CD4-positive, alpha-beta T cell treated with Interleukin-6 for 4 hours (primary cell): ENCODE measurements at places on chromosomes 6 and 20.

DNA sequence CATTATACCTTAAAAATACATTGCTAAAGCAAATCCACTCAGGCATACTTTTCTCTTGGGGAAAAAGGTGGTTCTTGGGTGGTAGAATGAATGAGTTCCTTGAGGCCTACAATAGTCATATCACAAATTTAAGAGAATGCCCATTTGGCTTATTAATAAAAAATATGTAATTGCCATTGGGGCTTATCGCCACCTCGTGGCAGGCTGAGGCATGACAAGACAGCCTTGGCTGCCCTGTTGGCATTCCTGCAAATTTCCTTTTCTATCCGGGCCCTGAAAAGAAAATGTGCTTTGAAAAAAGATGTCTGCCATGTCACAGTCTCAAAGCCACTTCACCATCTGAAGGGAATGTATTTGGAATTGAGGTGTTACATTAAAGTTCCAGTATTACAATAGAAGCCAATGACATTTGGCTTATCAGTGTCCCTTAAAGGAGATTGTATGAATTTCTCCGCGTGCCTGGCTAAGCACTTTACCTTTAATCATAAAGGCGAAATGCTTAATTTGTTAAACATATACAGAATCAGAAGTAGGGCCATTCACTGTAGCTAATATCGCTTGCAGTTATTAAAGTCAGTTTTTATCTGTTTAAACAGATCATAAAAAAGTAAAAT is 188.3 kb upstream of the ZFP64 start:
- peak; percentile 52 for DNase-seq

- no peak for DNase-seq
These were observed 112.0 kb upstream of the PDE10A start for GRCh38 chr6:165774903-165775601.

- no peak for DNase-seq
These were observed 7.4 kb downstream of the TMEM14C start for GRCh38 chr6:10730254-10730653.

DNA sequence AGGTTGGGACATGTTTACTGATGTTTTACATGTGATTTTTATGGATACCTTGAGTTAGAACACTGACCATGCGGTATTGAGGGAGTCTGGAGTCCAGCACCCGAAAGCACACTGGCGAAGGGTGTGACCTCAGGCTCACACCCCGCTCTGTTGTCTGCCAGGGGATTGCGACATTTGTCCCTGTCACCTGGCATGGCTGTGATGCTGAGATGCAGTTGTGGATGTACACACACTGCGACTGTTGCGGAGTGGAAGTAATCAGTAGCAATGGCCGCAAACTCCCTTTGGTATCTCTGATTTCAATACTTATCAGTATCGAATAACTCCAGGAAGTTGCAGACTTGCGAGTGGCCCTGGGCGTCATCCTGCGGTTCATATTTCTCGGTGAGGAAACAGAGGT is 43.2 kb downstream of the CDH4 start:
- no peak for DNase-seq

DNA sequence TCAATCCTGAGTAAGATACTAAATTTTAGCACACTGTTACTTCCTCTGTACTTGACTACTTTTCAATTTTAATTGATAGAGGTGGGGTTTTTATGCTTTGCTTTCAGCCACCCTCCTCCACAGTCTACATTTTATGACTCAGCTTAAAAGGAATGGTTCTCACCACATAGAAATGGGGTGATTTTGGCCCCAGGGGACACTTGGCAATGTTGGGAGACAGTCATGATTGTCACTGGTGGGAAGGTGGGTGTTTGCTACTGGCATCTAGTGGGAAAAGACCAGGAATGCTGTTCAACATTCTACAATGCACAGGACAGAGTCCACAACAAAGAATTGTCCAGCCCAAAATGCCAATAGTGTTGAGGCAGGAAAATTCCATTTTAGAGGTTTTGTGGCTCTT is 71.3 kb downstream of the PCSK2 start:
- no peak for DNase-seq

GRCh38 chr20:48826069-48826468 is 1.7 kb downstream of the PREX1 start:
- no peak for DNase-seq

DNA sequence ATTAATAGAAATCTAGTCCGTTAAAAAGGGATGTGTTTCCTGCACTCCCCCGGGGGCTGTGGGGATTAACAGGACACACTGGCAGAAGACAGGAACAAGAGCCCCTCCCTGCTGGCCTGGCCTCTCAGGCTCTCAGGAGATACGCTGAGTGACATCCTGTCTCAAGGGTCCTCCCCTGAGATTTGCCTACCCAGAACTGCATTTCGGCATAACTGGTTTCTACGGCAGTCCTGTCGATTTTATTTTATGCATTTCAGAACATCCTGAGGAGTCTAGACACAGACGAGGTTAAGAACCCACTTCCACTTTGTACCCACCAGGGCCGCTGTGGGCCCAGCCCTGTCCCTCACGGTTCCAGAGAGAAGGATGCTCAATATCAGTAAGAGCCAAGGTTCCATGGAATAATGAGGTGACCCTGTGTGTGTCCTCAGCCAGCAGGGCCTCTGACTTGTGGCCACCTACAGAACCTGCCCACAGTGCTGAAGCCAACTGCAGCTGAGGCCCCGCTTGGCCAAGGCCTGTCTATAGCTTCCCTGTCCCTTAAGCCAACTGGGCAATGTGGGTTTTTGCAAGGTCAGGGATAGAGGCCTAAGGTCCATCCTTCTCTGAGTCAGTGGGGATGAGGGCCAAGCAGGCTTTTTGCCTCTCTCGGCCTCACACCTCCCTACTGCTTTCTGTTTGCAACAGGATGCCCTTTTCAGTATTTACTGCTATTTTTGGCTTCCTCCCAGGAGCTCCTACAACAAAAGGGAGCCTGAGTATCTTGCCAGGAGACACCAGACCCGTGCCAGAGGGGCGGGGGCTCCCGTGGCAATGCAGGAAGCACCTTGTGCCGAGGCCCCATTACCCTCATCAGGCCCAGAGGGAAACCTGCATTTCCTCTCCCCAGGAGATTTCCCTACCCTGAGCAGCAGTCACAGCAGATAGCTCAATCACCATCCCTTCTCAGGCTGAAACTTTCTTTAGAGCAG is 14.7 kb downstream of the UQCC2 start:
- peak; percentile 60 for DNase-seq

DNA sequence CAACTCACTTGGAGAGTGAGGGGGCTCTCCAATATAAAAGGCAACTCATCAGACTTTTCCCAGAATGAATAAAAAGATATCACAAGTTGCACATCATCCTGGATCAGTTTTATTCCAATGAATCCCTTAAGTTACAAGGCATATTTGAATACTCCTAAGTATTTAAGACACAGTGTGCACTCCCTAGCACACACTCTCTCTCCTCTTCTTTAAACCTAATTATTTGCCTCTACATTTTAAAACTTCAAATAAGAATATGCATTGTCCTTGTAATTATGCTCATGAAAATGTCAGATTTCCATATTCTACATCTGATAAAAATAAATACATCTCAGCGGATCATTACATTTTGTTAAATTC is 273.6 kb downstream of the ADGB start:
- DNase-seq: no peak

GRCh38 chr20:48777005-48777404 is 50.8 kb downstream of the PREX1 start:
- DNase-seq: no peak
